ENCODE measurements at places on chromosomes 1 and 21. TPM values are rescaled to one million over a fixed set of nuclear protein-coding genes. Genes with fewer than 3 reads are reported as not detected.
A peak's percentile ranks its signal among the peaks of the same experiment; 100 is the strongest.

NBPF20 gene
- total RNA-seq: 8.5 TPM

NHLH1 gene
- 0.20 TPM for total RNA-seq

MAP3K7CL gene
- 6.3 TPM for total RNA-seq

OR2L5 gene
- not detected for total RNA-seq

PFDN2 gene
- total RNA-seq: 514 TPM

CASZ1 gene
- total RNA-seq: 13.2 TPM

PDZK1 gene
- 0.20 TPM for total RNA-seq

ABCA4 gene
- not detected for total RNA-seq

PIK3R3 gene
- total RNA-seq: 9.3 TPM

DNM3 gene
- total RNA-seq: 0.68 TPM

JMJD4 gene
- total RNA-seq: 43.2 TPM

- no peak for DNase-seq
- no peak overlapping the region for H3K27ac ChIP-seq
- H3K4me3 ChIP-seq: no peak overlapping the region
- H3K4me1 ChIP-seq: no peaks in the 10 kb centered on the region
- H3K36me3 ChIP-seq: peaks cover 64% of the 10 kb centered on the region
Observed at GRCh38 chr1:22517956-22518355, 45.3 kb upstream of the EPHA8 start.

DNA sequence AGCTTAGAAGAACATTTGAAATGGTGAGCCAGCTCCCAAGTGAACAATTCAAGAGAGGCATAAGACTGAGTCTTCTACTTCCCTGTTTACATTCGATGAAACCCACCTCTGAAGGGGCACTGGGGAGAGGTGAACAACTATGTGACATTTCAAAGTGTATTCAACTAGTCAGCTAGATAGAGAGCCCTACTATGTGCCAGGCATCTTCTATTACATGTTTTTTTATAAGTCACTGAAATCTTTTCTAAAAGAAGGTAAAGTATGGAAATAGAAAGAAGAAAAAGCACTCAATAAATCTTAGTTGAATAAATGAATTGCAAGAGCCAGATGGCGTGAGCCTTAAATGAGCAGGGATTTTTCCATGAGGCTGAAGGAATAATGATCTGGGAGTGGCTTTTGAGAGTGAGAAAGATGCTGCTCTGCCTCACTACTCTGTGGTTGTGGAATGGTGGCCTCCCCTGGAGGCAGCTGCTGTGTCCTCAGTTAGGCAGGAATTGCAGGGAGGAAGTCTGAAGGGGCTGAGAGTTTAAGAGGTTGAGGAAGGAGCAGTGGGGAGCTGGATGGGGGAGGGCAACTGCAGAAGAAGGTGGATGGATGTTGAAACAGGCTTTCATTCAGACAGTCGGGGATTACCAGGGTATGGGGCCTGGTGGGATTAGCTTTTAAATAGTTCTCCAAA lies 10.4 kb upstream of the PTPRF start:
- H3K27ac ChIP-seq: no peak overlapping the region
- H3K4me3 ChIP-seq: no peak overlapping the region
- H3K27me3 ChIP-seq: no peaks in the 10 kb centered on the region
- no peak for DNase-seq
- peaks cover 22% of the 10 kb centered on the region for H3K4me1 ChIP-seq
- H3K36me3 ChIP-seq: no peaks in the 10 kb centered on the region

GRCh38 chr1:29451368-29451892 lies 215.1 kb downstream of the PTPRU start:
- no peak overlapping the region for H3K27ac ChIP-seq
- H3K4me3 ChIP-seq: no peak overlapping the region
- H3K4me1 ChIP-seq: no peaks in the 10 kb centered on the region

DNA sequence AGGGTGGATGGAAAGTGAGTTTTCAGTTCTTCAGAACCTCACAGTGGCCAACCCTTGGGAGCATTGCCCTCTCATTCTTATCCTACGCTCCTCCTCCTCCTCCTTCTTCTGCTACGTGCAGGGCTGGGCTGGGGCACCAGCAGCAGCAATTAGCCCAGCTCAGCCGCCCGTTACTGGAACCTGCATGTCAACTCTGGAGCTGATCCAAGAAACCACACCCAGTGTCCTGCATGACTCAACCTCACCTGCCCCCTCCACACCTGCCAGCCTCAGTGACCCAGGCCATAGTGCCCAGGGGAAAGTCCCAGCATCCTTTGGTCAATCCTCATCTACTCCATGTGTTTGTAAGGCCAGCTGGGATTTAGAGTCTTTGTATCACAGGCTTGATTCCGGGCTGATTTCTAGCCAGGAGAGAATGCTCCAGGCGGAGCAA lies 12.6 kb downstream of the ELF3 start:
- no peaks in the 10 kb centered on the region for H3K36me3 ChIP-seq
- DNase-seq: peak; percentile 99

DNA sequence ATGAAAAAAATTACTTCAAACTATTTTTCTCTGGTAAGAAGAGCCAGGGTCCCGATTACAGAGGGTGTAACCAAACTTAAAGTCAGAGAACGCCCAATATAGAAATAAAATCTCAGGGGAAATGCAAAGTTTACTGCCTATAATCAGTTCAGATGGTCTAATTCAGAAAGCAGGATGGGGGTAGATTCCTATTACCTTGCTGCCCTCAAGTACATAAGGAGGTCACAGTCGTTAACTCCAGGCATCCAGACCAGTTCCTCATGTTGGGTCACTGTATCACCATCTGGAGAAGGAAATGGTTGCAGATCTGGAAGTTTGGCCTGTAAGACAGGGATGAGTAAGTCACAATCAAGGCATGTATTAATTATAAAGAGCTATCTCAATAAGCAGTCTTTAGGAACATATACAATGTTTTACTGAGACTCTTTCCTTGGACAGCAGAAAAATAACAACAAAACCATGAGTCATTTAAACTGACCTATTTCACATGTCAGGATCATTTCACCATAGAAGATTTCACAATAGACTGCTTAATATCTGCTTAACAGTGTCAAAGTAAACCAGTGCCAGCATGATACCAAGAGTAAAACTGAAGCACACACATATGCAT lies 179.4 kb downstream of the SLC45A1 start:
- H3K4me1 ChIP-seq: peaks cover 9% of the 10 kb centered on the region
- peaks cover 54% of the 10 kb centered on the region for H3K36me3 ChIP-seq
- DNase-seq: peak; percentile 80
- H3K4me3 ChIP-seq: no peak overlapping the region
- H3K27ac ChIP-seq: peak overlapping the region; percentile 4
- no peaks in the 10 kb centered on the region for H3K27me3 ChIP-seq

- H3K27me3 ChIP-seq: no peaks in the 10 kb centered on the region
- no peak overlapping the region for H3K27ac ChIP-seq
- no peak for DNase-seq
- no peak overlapping the region for H3K4me3 ChIP-seq
- H3K4me1 ChIP-seq: peaks cover 13% of the 10 kb centered on the region
Observed at GRCh38 chr1:81008293-81008692, 792.4 kb upstream of the ADGRL2 start.

DNA sequence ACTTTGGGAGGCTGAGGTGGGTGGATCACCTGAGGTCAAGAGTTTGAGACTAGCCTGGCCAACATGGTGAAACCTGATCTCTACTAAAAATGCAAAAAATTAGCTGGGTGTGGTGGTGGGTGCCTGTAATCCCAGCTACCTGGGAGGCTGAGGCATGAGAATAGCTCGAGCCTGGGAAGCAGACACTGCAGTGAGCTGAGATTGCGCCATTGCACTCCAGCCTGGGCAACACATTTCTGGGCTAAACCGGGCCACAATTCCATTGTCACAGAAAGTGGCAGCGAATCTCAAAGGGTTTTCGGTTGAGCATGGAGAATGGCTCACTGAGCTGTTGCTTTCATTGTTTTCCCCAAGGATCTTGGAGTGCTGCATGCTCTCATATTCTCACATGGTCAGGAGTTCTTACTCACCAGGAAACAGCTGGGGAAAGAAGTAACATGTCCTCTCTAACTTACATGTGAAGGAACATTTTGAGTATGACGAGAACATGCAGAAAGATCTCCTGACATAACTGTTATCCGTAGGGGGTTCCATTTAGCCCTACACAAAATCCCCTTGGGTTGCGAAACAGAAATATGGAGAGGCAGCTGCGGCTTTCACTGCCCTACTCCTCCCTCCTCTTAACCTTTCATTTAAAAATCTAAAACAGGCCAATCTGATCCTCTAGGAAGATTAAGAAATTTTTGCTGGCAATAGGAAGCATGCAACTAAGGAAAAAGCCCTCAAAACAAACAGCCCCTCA lies 341.1 kb downstream of the PCP4 start:
- H3K27ac ChIP-seq: no peak overlapping the region
- DNase-seq: no peak
- H3K27me3 ChIP-seq: no peaks in the 10 kb centered on the region

DNA sequence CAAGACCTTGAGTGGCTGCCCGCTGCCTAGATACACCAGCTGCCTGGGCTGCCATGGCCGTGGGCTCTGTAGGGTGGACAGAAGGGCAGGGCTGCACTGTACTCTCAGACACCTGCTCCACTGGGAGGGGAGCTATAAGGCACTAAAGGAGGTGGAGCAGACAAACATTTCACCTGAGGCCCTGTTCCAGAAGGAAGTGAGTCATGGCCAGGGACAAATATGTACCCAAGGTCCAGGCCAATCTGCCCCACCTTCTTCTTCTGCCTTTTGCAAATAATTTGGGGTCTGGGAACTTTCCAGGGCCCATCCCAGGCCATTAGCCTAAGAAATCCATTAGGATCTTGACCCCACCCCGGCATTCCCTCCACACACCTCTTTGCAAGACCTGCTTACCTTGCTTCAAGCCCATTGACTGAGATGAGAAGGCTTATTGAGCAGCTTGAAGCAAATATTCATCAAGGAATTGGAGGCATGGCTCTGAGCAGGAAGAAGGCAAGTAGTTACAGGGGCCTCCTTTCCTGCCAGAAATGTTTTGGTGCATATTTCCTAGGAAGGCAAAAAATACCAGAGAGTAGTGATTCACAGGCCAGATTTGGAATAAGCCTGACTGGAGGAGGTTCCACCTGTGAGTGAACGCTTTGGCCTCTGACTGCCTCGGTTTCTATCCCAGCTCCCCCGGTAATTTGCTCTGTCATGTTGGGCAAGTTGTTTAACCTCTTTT lies at the start of gene CAPN8:
TSS of gene CAPN8 (minus strand) at position 110 of the 721 bp plus-strand sequence. CDS start at position 55, 55 bp downstream.
- peaks cover 26% of the 10 kb centered on the region for H3K4me1 ChIP-seq
- peak within 1 kb of the TSS; percentile 75 for H3K27ac ChIP-seq
- DNase-seq: peak; percentile 75
- H3K4me3 ChIP-seq: no peak within 1 kb of the TSS

GRCh38 chr1:234932106-234932505 lies 196.5 kb downstream of the TOMM20 start:
- H3K36me3 ChIP-seq: no peaks in the 10 kb centered on the region
- no peak overlapping the region for H3K27ac ChIP-seq
- peaks cover 14% of the 10 kb centered on the region for H3K4me1 ChIP-seq
- no peaks in the 10 kb centered on the region for H3K27me3 ChIP-seq

GRCh38 chr1:224760163-224760562 lies 144.0 kb downstream of the CNIH3 start:
- no peak for DNase-seq
- no peak overlapping the region for H3K27ac ChIP-seq
- H3K27me3 ChIP-seq: peaks cover 6% of the 10 kb centered on the region
- no peak overlapping the region for H3K4me3 ChIP-seq

- peaks cover 27% of the 10 kb centered on the region for H3K4me1 ChIP-seq
- H3K4me3 ChIP-seq: no peak overlapping the region
- H3K27me3 ChIP-seq: no peaks in the 10 kb centered on the region
- peak overlapping the region; percentile 55 for H3K27ac ChIP-seq
- H3K36me3 ChIP-seq: no peaks in the 10 kb centered on the region
Observed at GRCh38 chr21:33206771-33207281, 22.9 kb upstream of the IFNAR2 start.

- H3K4me3 ChIP-seq: no peak overlapping the region
- H3K4me1 ChIP-seq: peaks cover 12% of the 10 kb centered on the region
- no peaks in the 10 kb centered on the region for H3K27me3 ChIP-seq
- peak; percentile 21 for DNase-seq
- H3K27ac ChIP-seq: no peak overlapping the region
Observed at GRCh38 chr1:62210960-62211359, 16.3 kb downstream of the L1TD1 start.

DNA sequence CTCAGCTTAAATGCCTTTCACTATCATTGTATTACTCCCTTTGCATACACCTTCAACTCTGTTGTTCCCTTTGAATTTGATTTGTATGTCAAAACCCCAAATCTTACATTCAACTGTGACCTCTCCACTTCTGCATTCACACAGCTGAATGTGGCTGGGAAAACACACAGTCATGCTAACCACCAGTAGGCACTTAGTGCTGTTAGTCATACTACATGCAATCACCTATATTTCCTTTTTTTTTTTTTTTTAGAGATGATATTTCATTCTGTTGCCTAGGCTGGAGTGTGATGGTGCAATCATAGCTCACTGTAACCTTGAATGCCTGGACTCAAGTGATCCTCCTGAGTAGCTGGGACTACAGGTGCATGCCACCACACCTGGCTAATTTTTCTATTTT lies 16.2 kb downstream of the BTBD8 start:
- H3K36me3 ChIP-seq: no peaks in the 10 kb centered on the region
- H3K27ac ChIP-seq: peak overlapping the region; percentile 52
- peak; percentile 37 for DNase-seq
- no peaks in the 10 kb centered on the region for H3K27me3 ChIP-seq

DNA sequence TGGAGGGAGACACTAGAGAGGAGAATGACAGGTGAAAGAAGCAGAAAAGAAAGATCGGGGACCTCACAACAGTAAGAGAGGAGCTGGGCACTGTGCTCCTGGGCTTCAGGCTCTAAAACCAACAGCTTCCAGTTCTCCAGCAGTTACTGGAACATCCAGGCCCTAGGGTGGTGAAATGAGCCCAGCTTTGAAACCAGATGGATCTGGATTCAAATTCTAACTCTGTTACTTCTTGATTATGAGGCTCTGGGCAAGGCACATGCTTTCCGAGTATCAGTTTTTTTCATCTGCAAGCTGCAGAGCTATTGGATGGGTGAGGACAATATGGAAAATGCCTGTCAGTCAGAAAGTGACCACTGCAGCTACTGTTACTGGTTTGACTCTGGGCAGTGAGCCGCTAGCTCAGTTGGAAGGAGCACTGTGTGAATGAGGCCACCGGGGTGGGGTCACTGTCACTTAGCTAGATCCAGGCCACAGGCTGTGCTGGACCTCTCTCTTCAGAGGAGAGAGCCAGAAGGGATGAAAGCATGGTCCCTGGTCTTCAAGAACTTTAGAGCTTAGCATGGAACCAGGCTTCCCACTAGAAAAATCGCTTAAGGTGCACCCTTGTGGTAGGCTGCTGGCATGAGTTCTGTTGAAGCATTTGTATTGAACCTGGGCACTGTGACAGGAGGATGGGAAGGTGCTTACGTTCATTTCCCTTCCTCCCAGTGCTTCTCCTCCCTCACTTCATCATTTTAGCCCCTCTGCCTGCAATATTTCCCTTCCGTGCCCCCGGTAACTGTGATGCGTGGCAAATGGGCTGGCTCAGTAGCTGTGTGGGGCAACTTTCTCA lies 12.2 kb downstream of the PLEKHO1 start:
- DNase-seq: peak; percentile 24
- no peaks in the 10 kb centered on the region for H3K27me3 ChIP-seq
- H3K4me1 ChIP-seq: peaks cover 14% of the 10 kb centered on the region
- no peak overlapping the region for H3K27ac ChIP-seq
- no peaks in the 10 kb centered on the region for H3K36me3 ChIP-seq

- H3K4me1 ChIP-seq: peaks cover 4% of the 10 kb centered on the region
- peaks cover 7% of the 10 kb centered on the region for H3K36me3 ChIP-seq
- no peak for DNase-seq
- no peak overlapping the region for H3K27ac ChIP-seq
- H3K4me3 ChIP-seq: no peak overlapping the region
Observed at GRCh38 chr1:10678852-10679251, 117.6 kb downstream of the CASZ1 start.

Measured in MCF 10A (cell line).